ENCODE measurements at places on chromosomes 16 and 17.

DNA sequence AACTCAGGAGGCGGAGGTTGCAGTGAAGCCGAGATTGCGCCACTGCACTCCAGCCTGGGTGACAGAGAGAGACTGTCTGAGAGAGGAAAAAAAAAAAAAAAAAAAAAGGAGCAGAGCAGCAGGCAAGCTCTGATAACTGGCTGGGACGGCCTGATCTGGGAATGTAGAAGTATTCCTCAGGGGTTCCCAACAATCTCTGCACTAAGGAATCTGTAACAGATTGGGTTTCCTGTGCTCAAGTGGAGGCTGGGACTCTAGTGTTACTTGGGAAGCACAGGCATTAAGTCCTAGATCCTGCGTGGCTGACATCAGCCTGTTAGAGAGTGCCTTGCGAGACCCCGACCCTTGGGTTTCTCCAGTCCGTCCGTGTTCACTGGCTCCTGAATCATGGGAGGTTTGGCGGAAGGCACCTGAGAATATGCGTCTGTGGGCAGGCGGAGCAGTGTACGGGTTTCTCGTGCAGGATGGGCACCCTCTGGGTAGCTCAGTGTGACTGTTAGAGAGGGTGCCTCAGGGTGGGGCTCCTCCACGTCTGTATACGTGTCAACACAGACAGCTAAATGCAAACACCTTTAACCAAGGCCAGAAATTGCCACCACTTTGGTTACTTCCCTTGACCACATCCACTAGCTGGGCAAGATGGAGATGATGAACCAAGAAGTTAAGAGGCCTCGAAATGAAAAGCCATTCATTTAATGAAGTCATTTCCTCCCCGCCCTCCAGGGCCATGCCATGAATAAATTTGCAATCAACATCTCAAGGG lies 174.9 kb upstream of the RPL38 start:
- no peak for DNase-seq

- DNase-seq = no peak
These were observed 7.3 kb downstream of the ENDOV start for GRCh38 chr17:80422276-80422675.

DNA sequence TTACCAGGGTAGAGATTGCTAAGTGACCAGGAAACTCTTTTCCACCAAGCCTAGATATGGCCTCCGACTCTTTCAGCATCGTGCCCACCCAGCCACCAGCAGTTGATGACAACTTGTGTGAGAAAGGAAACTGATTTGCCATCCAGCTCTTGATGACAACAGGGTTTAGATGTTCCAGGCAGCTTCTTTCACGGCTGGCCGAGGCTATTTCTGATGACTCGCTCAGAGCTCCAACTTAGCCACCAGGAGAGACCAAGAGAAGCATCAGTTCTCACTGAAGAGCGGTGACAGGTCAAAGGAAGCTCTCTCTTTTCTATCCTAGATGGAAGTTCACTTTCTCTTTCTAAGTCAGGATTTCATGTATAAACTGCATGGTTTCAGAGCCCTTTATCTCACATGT lies 61.2 kb downstream of the MPHOSPH6 start:
- DNase-seq = no peak

DNA sequence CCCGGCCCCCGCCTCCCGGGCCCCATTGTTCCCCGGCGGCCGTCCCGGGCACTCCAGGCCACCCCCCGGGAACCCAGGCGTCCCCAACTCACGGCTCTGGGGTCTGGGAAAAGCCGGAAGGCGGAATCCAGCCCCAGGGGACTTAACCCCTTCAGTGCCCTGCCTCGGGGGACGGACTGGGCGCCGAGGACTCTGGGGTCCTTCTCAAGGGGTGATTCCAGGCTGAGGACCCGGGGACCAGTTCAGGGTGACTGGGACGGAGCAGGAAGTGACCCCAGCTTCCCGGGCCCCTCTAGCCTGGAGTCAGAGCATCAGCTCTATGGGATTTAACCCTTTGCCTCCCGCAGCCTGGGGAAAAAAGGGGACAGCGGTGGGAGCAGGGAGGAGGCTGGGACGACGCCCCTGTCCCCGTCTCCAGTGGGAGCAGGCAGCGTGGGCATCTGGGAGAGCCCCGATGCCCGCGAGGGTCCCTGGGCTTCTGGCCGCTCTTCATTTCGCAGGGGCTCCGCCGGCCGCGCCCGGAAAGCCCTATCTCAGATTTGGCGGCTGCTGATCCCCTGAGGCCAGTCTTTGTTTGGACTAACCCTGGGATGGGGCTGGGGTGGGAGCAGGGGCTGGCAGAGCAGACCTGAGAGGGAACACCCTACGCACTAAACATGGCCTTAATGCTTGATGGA lies at the start of gene ZNF629:
Gene ZNF629, minus strand, starts transcription at position 270 of the 677 bp plus-strand sequence. CDS start 2,723 bp downstream, outside the sequence.
- peak; percentile 45 for DNase-seq

GRCh38 chr17:16448490-16448889 lies 33.1 kb downstream of the TRPV2 start:
- no peak for DNase-seq

- DNase-seq = no peak
These were observed 142.9 kb upstream of the CACNG3 start for GRCh38 chr16:24113115-24113745.

- DNase-seq = no peak
These were observed 196.3 kb downstream of the AXIN2 start for GRCh38 chr17:65365169-65365568.

DNA sequence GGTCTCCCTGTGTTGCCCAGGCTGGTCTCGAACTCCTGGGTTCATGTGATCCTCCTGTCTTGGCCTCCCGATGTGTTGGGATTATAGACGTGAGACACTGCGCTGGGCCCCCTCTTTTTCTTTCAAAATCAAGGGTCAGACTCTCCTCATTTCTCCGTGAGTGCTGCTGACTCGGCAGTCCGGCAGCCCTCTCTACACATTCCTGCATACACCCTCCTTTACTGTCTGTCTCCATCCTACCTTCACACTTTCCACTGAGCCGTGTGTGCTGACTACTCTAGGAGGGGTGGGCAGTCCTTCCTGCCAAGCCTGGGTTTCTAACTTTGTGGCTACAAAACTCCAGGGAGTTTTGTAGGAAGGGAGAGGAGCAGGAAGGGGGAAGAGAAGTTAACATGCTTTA lies 195.2 kb downstream of the PARN start:
- no peak for DNase-seq

DNA sequence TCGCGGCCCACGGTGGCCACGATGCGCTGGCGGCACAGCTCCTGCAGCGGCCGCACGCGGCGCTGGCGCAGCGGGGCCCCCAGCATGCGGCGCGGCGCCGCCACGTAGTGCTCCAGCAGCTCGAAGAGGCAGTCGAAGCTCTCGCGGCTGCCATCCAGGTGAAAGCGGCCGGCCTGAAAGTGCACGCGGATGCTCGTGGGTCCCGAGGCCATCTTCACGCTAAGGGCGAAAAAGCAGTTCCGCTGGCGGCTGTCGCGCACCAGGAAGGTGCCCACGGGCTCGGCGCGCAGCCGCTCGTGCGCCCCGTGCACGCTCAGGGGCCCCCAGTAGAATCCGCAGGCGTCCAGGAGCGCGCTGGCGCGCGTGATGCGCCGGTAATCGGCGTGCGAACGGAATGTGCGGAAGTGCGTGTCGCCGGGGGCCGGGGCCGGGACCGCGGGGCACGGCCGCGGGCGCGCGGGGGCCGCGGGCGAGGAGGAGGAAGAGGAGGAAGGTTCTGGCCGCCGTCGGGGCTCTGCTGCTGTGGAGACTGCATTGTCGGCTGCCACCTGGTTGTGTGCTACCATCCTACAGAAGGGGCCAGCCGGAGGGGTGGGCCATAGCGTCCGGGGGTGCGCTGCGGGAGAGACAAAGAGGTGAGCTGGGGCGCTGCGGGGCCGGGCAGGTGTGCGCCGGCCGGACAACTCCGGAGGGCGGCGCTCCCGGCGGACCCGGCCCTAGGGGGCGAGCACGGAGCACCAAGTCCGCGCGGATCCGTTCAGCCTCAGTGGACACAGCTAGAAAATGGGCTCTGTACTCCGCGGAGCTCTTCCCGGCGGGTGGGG lies 879 bp downstream of the SOCS1 start:
- peak; percentile 71 for DNase-seq

- DNase-seq = no peak
These were observed 12.7 kb downstream of the ENDOV start for GRCh38 chr17:80427366-80428282.

GRCh38 chr16:50505714-50506542 lies 42.3 kb upstream of the NKD1 start:
- no peak for DNase-seq

DNA sequence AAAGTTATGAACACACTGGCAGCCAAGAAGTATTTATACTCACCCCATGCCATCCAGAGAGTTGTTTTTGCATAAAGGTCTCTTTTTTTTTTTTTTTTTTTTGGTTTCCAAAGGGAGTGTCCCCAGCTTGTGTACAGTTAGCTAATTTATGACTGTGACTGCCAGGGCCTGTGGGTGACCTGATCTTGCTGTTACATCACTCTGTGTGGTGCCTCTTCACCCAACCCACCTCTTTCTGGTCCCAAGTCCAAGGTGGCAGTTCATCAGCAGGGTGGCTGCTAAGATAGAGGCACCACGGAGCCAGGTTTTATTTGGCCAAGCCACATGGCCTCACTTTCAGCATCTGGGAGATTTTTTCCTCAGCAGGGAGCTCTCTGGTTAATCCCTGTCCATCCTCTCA lies at the start of gene NOS2:
Gene NOS2, minus strand, starts transcription at position 8 of the 400 bp plus-strand sequence. CDS start 1,720 bp downstream, outside the sequence.
- DNase-seq = no peak

- peak; percentile 75 for DNase-seq
These were observed 21.5 kb downstream of the GPR179 start for GRCh38 chr17:38322156-38322779.

- DNase-seq = no peak
These were observed 58.4 kb downstream of the TMEM100 start for GRCh38 chr17:55664287-55664686.

DNA sequence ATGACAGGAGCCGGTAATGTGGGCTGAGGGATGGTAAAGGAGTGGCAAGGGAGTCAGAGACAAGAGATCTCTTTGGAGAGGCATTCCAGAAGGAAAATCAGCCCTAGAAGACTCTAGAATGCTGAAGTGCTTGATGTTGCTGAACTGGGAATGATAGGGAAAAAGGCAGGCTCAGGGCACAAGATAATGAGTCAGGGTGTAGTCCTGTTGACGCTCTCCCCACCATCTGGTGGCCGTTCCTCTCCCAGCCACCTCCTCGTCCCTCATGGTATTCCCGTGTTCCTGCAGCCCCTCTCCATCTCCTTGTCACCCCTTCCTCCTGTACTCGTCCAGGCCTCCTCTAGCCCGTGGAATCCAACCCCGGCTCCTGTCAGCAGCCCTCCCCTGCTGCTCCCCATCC lies 11.1 kb upstream of the ALDOA start:
- no peak for DNase-seq

DNA sequence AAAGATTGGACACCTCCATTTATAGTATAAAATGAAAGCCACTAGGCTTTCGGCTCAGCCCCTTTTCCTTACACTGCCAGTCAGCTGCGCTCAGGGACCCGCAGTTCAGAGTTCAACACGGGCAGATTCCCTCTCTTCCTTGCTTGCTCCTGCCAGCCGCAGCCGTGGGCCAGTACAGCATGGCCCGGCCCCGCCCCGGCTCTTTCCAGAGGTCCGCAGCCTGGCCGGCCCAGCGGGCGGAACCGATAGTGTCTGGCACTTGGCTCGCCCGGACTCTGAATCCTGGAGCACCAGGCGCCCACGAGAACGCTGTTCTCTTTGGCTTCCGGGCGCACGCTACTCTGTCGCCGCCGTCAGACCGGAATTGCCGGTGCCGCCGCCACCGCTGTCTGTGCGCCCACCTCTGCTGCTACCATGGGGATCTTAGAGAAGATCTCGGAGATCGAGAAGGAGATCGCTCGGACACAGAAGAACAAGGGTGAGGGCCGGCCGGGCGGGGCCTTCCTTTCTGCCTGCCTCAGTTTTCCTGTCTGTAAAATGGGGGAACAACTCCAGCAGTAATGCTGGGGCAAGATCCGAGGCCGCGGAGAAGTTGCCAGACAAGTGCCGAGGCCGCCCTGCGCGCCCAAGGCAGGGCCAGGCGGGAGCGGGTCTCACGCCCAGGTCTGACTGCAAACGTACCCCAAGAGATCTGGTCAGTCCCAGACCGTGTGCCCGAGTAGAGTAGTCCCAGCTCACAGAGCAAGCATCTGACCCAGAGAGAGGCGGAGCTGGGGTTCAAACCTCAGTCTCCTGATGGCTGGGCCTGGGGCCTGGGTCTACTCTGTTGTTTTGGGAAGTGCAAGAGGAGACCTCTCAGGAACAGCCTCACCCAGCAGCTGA lies at the start of gene DRG2:
Gene DRG2, plus strand, starts transcription at position 339 of the 882 bp plus-strand sequence. Its CDS starts 76 bp downstream, at position 415.
- peak; percentile 88 for DNase-seq

DNA sequence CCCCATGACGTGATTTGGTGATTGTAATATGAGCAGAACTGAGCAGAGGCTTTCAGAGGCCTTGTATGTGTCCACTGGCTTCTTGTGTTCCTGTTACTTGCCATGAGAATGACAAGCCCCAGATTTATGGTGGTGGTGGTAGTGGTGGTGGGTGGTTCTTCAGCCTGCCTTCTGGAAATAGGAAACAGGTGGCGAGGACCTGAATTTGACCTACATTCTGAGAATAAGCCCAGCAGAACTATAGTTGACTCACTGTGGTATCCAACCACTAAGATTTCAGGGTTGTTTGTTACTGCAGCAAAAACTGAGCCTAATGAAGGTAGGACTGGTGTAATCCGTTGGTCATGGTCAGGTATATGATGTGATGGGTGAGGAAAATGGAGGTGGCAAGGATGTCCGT lies 93.0 kb downstream of the SHISA9 start:
- DNase-seq = no peak

DNA sequence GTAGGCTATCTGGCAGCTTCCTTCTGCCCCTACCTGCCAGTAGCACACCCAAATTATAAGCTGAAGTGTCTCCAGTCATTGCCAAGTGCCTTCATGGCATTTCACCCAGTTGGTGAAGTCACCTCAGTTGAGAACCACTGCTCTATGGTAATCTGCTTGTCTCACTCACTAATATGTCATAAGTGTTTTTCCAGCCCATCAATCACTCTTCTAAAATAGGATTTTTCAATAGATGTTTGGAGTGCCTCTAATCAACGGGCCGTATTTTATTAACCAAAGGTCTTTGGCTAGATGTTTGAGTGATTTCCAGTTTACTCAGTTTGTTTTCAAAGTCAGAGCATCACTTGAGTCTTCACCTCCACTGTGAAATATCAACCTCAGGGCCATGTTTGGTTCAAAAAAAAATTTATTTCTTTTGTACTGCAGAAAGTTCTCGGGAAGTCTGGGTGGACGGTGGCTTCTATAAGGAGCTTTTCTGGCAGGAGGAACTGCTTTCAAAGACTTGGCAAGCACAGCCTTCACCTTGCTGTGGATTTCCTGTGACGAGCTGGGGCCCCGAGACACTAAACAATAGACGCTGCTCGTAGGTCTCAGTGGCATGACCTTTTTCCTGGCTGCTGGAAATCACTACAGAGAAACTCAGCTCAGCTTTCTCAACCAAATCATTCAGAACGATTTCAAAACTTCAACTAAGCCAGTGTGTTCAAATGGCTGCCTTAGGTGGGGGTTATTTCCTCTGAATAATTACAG lies 95.2 kb upstream of the FOXF1 start:
- no peak for DNase-seq

DNA sequence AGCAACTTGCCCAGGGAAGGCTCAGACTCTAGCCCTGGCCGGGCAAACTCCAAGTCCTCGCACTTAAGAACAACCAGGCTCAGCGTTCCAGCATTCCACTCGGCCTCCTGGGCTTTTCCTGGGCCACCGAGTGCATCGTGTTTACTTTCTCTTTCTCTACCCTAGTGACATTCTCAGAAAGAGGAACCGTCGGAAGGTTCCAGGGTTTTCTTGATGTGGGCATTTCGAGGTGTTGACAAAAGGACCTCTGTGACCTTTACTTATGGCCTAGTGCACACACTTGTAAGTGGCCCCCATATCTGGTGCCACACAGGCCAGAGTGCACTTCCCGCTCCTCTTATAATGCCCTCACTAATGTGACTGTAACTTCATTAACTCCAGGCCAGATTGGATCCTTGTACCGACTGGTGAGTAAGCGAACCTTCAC lies 3.1 kb upstream of the BANP start:
- DNase-seq = no peak

All from activated naive CD4-positive, alpha-beta T cell treated with anti-CD3 and anti-CD28 coated beads, Interleukin-2, amount 50 U/mL, for 16 hours (primary cell).